ENCODE measurements at places on chromosomes 1 and 21. TPM values are rescaled to one million over a fixed set of nuclear protein-coding genes. Genes with fewer than 3 reads are reported as not detected.

DNA sequence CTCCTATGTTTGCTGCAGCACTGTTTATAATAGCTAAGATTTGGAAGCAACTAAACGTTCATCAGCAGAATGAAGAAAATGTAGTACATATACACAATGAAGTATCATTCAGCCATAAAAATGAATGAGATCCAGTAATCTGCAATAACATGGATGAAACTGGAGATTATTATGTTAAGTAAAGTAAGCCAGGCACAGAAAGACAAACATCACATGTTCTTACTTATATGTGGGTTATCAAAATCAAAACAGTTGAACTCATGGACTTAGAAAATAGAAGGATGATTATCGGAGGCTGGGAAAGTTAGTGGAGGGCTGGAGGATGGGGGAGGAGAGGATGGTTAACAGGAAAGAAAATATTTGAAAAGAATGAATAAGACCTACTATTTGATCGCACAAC is 1017.6 kb downstream of the KCNT2 start:
- DNase-seq: no peak

COA7 gene
- 11.7 TPM for polyA plus RNA-seq

GRCh38 chr21:37891972-37892371 is 24.3 kb downstream of the KCNJ6 start:
- no peak for DNase-seq

OR2L3 gene
- not detected for polyA plus RNA-seq

TMEM81 gene
- polyA plus RNA-seq: 3.3 TPM

TNNT2 gene
- polyA plus RNA-seq: 3.6 TPM

DNA sequence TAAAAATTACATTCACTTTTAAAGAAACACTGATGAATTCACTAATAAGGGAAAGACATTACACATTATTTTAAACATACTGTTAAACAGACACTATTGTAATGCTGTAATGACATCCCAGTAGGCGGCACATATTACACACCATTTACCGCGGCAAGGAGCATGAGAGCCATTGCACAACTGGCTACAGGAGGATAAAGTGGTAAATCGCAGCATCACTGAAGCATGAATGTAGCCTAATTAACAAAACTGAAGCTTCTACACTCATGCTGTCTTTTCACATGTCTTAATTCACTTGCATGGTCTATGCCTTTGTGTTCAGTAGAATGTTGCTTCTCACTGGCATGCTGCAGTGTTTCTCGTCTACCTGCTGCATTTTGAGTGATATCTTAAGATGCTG is 1046.0 kb downstream of the MRPL39 start:
- no peak for DNase-seq

DNA sequence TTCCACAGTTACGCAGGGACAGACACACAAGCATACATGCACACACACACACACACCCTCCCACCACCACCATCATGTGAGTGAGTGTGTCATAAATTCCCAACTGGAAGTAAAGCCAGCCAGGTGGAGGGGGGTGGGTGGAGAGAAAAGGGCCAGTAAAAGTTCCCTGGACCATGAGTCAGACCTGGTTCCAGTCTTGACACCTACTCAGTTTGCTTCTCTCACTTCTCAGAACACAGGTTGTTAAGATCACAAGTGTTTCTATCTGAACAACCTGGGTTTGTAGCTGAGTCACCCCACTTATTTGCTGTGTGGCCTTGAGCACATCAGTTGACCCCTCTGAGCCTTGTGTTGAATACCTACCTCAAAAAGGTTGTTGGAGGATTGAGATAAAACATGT is 9.6 kb downstream of the EPHA10 start:
- DNase-seq: no peak

DNA sequence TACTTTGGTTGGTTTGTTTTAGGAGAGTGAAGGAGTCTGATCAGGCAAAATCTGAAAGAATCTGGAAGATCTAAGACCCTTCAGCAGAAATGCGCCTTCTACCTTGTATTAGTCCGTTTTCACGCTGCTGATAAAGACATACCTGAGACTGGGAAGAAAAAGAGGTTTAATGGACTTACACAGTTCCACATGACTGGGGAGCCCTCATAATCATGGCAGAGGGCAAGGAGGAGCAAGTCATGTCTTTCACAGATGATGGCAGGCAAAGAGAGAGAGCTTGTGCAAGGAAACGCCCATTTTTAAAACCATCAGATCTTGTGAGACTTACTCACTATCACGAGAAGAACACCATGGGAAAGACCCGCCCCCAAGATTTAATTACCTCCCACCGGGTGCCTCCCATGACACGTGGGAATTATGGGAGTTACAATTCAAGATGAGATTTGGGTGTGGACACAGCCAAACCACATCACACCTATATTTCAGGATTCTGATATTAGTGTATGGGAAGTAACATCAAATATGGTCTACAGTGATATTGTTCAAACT is 99.3 kb downstream of the GLUL start:
- no peak for DNase-seq

F3 gene
- polyA plus RNA-seq: 5.9 TPM

DNA sequence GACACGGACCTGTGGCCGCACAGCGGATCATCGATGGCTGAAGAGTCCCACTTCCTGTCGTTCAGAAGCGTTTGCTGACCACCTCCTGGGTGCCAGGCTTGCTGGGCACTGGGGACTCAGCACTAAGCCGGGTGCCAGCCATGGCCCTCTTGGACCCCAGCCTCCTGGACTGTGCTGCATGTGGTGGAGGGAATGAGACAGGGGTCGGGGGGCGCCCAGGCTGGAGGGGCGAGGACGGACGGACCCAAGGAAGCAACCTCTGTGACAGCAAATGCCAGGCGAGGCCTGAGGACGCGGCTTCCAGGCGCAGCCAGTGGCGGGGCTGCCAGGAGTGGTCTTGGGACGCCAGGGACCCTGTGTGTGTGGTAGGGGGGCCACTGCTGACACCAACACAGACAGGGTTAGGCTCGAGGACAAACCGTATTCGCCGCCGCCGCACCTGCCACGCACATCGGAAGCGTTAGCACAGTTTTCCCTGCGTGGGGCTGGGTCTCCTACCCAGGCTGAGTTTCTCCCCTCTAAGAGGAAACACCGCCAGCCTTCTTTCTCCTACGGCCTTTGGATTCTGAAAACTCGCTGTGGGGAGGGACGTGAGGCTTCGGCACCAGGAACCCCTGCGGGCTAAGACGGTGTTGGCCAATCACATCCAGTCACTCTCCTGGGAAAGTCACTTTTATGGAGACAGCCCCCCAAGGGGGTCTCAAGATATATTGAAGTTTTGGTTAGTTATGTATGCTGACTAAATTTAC is 3.1 kb upstream of the MXRA8 start:
- DNase-seq: no peak

- DNase-seq: no peak
Measured at GRCh38 chr21:33244779-33245105, 15.0 kb downstream of the IFNAR2 start.

ADAM30 gene
- polyA plus RNA-seq: not detected

- no peak for DNase-seq
Measured at GRCh38 chr1:224509907-224510306, 75.3 kb upstream of the WDR26 start.

MAP3K7CL gene
- polyA plus RNA-seq: 6.1 TPM

ZNF678 gene
- polyA plus RNA-seq: 16.7 TPM

DNA sequence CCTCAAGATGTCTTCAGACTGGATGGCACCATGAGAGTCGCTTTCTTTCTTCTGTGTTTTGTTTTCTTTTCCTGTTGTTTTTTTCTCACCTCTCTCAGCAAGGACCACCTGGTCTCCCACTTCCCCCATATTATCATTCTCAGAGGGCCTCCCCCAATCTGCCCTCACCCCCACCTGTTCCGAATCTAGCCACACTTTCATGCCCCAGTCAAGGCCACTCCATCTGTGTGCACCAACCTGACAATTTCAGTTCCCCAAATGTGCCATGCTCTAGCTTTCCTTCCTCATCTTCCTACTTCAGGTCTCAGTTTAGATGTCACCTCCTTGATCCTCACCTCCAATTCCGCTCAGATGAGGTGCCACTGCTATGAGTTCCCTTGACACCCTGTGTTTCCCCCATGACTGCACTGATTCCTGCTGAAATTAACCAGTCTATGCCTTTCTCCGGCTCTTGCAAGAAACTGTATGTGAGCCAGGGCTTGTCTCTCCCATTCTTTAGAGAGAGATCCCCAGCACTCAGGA is 146.2 kb downstream of the PLPP3 start:
- DNase-seq: no peak

DNA sequence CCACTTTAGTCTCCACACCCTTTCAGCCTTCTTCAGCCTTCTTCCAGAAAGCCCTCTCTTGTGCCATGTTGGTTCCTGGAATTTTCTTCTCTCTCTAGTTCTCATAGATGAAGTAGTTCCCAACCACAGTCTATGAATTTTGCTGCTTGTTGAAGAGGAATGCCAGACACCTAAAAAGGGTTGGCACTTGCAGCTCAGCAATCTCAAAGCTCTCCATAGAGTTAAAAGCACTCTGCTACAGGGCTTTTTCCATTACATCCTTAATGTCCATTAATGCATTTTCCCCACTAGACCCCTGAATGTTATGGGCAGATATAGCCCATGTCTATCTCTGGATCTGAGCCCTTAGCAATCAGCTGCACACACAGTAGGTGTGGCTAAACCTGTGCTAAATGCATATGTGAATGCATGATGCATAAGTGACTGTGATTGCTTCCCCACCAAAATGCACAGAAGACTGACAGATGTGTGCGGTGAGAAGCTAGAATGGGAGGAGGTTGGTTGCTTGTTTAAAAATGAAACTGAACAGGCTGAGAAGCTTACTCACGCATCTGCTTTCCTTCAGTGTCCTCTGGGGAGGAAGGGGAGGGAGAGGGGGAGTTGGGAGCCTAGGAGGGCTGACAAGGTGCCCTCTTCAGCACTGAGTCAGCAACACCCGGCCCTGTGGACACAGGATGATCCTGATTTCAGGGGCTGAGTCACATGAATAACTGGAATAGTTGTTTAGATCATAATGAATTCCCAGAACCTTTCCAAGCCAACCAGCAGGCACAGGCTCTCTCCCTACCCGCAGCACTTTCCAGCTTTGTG is 146.1 kb upstream of the FGGY start:
- DNase-seq: no peak

DNA sequence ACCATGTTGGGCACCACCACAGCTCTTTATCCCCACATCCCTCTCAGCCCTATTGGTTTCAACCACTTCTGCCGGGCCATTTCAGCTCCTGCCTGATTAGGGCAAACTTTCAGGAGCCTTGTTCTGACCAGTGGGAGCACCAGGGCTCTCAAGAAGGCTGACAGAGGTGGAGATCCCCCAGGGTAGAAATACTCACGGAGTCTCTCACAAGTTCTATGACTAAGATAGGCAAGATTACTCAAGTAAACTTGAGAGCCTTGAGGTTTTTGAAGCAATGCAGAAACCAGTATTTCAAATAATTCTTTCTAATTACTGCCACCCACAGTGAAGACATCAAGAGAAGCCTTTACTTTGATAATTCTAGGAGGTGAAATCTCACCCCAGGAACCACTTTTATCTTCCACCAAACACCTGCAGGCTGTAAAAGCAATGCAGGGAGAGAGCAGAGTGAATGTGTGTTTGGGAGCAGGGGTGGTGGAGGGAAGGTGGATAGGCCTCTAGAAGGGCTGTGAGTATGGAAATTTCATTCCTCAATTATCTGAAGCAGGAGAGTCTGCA is 6.6 kb upstream of the PTCH2 start:
- no peak for DNase-seq

- DNase-seq: no peak
Measured at GRCh38 chr1:192453360-192453992, 122.1 kb upstream of the RGS1 start.

CACNA1S gene
- 0.11 TPM for polyA plus RNA-seq

EXTL1 gene
- polyA plus RNA-seq: 0.89 TPM

DNA sequence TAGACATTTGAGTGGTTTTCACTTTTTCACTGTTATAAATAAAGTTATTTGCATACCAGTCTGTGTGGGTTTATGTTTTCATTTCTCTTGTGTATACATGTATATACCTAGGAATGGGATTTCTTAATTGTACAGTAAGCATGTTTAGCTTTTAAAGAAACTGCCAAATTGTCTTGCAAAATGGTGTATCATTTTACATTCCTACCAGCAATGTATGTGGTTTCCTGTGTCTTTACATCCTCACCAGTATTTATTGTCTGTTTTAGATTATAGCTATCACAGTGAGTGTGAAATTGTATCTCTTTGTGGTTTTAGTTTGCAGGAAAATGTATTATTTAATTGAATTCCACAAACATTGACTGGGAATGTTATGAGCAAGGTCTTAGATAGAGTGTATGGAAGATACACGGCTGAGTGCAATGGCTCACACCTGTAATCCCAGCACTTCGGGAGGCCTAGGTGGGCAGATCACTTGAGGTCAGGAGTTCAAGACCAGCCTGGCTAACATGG is 57.3 kb downstream of the MACF1 start:
- no peak for DNase-seq

DNA sequence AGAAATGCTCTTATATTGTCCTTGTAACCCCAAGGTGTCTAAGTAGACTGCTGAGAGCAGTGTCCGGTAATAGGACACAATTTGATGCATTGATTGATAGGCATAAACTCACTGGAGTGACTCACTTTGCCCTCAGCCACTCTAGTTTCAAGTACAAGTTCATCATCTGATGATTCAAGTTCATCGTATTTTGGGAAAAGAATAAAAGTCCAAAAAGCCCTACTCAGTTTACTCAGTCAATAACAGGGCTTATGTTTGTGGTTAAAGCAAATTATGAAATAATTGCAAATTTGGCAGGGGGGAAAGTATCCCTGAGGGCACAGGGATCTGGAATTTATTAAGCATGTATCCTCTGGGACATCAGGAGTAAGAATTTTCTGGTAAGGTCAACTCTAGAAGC is 7.6 kb upstream of the ATF3 start:
- DNase-seq: no peak

KRTAP11-1 gene
- polyA plus RNA-seq: not detected

- no peak for DNase-seq
Measured at GRCh38 chr1:12220890-12221289, 8.9 kb upstream of the VPS13D start.

DNA sequence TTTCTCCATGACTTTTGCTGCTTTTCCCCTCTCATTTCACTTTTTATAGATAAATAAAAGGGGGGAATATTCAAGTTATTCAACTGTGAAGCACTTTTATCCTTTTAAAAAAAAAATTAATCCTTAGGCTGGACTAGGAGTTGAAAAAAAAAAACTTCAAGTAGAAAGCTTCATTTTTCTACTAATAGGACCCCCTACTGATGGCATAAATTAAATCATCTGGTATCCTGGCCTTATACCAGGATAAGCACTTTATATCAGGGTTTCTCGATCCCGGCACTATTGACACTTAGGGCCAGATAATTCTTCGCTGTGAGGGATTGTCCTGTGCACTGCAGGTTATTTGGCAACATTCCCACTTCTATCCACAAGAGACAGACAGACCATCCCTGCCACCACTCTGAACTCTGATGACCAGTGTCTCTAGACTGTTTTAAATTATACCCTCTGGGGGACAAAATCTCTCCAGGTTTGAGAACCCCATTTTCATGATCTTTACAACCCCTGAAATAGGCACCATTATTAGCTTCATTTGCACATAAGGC is 17.6 kb downstream of the USP33 start:
- no peak for DNase-seq

GRCh38 chr1:228969953-228970800 is 234.9 kb downstream of the RHOU start:
- no peak for DNase-seq

- no peak for DNase-seq
Measured at GRCh38 chr1:162902416-162902815, 41.4 kb upstream of the CCDC190 start.

LRRC38 gene
- not detected for polyA plus RNA-seq

AADACL4 gene
- not detected for polyA plus RNA-seq

GRCh38 chr1:8905582-8906191 is 27.2 kb upstream of the ENO1 start:
- DNase-seq: no peak

C8B gene
- polyA plus RNA-seq: 0.17 TPM

RGS8 gene
- polyA plus RNA-seq: not detected

Data from left lung (tissue), 14 donors.